ENCODE measurements at places on chromosomes 2 and 18. TPM values are rescaled to one million over a fixed set of nuclear protein-coding genes. Genes with fewer than 3 reads are reported as not detected.

MC5R gene
- total RNA-seq: 0.24 TPM

GLI2 gene
- 17.0 TPM for total RNA-seq

ALPG gene
- total RNA-seq: not detected

ADRA2B gene
- total RNA-seq: 3.5 TPM

CCT4 gene
- 259 TPM for total RNA-seq

TRIB2 gene
- total RNA-seq: 31.7 TPM

SCG2 gene
- total RNA-seq: not detected

SP100 gene
- total RNA-seq: 0.36 TPM

NT5C1B gene
- total RNA-seq: not detected

HRH4 gene
- 0.52 TPM for total RNA-seq

SKOR2 gene
- total RNA-seq: not detected

SLC25A12 gene
- 3.1 TPM for total RNA-seq

TRIM43 gene
- not detected for total RNA-seq

All from endodermal cell (in vitro differentiated cells).